NCI-H446 (cell line): ENCODE measurements at places on chromosomes 3 and 15.

DNA sequence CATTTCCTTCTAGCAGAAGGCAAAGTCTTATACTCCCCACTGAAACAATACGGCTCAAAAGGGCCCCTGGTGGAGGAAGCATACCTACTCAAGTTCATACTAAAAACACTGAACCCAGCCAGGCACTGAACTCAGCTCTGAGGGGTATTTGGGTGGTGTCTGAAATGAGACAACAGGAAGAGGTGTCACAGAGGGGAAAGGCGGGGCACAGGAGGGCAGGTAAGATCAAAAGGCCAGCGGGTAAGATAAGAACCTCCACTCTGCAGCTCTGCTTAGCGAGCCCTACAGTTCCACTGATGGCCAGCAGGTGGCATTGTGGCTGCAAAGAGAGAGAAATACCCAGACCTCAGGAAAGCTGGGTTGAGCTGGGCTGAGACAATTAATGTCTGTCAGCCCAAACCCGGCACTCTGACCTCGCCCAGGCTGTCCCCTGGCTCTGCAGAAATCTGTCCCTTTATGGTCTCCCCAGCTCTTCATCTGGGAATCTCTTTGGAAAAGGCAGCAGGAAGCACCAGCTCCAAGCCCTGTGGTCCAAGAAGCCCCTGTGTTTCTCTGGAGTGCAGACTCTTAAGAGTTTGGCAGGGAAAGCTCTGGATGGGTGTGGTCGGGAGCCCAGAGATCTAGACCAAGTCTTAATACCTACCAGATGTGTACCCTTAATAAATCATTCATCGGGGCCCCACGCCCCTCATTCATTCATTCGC lies 8.4 kb downstream of the MFGE8 start:
- peak; percentile 72 for DNase-seq

- DNase-seq: no peak
Observed at GRCh38 chr3:64815789-64816188, 128.0 kb upstream of the ADAMTS9 start.

GRCh38 chr3:101142160-101142559 lies 148.9 kb upstream of the ABI3BP start:
- no peak for DNase-seq

DNA sequence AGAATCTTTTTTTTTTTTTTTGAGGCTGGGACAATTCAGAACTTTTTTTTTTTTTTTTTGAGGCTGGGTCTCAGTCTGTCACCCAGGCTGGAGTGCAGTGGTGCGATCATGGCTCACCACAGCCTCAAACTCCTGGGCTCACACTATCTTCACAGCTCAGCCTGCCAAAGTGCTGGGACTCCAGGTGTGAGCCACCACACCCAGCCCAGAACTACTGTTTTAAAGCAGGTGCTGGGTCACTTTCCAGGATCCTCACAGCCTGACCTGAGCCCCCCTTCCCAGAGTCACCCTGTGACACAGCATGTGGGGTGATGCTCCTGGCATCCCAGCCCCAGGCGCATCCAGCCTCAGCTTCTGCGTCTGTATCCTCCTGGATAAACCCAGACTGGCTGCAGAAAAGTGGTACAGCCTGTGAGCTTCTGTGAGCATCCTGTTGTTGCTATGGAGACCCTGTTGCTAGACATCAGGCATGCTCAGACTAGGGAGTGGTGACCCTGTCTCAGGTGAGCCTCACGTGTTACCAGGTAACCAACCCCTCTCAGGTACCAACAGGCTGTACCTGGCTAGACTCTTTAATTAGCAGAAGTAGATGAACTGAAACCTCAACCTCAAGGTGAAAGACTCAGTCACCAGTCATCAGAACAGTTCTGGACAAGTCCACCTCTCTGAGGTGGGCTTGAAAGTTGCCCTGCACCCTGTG lies 15.0 kb downstream of the KLF13 start:
- no peak for DNase-seq

DNA sequence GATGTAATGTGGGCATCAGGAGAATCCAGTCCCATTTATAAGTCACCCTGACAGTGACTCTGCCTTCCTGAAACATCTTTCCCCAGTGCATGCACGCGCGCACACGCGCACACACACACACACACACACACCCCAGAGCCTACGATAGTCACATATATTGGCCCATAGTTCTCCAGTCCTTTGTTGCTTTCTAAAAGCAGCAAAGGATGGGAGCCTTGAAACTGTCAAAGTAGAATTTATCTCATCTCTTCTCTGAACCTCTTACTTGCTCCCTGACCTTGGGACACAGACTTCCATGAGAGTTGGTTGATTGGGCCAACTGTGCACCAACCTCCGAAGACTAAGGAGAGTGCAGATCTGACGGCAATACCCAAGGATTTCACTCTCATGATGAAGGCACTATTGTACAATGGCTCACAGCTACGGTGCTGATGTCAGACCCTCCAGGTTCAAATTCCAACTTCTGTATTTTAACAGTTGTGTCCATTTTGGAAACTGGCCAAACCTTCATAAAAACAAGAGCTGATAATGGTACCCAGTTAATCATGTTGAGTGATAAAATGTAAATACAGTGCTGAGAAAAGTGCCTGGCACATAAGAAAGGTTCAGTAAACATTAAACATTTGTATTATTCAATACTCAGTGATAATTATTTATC lies 8.3 kb downstream of the CPA3 start:
- no peak for DNase-seq

GRCh38 chr3:37945807-37946530 lies 44.6 kb upstream of the VILL start:
- no peak for DNase-seq

DNA sequence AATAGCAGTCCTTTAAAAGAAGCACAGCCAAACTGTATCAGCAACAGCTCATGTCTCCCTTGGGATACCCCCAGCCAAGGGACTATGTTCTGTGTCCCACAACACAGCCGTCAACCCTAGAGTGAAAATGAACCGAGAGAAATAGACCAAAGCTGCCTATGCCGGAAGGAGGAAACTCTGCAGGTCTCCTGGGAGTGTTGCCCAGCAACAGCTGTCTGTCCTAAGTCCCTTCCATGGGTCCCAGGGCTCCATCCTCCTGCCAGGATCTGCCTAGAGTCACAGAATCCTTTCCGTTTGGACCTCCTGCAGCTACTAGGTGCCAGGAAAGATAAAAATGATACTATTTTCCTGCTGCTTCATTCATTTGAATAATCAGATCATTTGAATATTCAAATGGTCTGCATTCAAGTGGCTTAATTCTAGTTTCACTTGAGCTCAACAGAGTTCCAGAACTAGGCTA lies 53.1 kb downstream of the TRANK1 start:
- no peak for DNase-seq

DNA sequence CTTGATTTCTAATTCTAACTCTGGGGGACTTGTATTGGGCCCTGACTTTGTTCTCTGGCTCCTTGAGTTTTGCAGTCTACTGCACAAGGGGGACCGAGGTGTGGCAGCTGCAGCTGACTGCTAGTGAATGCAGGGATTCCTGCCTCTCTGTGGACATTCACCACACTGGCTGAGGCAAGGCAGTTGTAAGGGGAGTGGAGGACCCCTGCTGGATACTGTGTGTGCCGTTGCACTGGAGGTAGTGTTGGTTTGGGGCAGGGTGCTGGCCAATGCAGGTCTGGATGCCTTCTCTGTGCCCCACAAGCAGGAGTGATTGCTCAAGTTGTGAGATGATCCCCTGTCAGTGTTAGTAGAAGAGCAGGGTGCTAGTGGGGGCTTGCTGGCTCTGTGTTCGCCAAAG lies 626.1 kb downstream of the SQOR start:
- DNase-seq: no peak

- DNase-seq: no peak
Observed at GRCh38 chr3:157445857-157446256, 9.2 kb downstream of the PTX3 start.
